ENCODE measurements at places on chromosomes 5 and 9.

GRCh38 chr5:136985785-136986475 lies 513.2 kb downstream of the SPOCK1 start:
- no peak for DNase-seq

DNA sequence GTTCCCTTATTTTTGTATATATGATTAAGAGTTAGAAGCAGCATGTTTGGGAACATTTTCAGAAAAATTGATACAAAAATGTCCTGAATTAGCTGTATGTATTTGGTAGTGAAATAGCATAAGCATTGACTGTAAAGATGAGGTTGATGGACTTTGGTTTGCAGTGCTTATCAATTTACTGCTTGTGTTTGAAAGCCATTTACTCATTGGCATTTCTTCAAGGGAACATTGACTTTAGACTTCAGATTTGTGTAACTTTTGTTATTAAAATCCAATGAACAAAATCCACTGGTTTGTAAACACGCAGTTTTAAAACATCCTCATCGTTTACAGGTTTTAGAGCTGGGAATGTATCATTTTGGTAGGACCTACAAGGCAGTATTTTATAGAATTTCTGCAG lies 61.3 kb downstream of the KDM4C start:
- DNase-seq, result no peak

DNA sequence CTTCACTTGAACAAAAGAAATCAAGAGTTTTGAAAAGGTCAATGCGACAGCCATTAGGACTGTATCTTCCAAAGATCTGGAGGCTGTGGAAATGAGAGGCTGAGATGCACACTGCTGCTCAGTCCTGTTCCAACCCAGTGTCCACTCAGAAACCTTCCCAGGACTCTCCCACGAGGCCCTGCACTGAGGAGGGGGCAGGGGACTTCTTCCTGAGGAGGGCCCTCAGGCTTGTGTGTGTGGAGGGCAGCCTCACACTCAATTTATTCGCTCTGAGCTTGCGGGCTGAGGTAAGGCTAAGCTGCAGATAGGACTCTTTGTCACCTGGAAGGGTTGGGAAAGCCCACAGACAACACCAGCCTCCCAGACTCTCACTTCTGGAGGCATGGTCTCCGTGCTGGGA lies 69.6 kb upstream of the ROR2 start:
- no peak for DNase-seq

- no peak for DNase-seq
Measured at GRCh38 chr9:130128733-130129431, 43.3 kb upstream of the NCS1 start.

DNA sequence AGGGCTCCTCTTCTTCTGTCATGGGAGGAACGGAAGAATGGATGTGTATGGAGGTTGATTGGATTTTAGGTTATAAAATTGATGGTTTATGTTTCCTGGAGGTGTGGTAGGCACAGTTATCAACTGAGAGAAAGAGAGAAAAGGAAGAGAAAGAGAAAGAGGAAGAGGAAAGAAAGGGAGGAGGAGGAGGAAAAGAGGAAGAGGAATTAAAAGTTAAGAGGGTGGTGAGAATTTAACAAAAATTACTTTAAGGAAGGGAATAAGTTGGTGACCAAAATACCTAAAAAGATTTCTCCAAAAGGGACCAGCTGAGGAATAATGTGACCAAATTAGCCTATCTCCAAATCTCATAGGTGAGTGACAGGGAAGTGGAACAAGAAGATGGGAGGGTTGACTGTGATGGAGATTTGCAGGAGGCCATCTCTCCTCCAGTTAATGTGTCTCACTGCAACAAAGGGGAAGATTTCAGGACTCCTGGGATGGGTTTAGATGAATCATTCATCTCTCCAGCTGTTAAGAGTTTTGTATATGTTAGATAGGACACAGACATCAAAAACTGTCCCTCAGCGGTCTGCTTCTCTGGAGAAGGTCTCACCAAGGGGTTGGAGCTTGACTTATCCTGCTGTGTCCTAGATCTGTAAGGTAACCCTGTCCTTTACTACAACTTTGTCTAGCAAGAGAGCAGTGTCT lies 76.0 kb upstream of the TMC1 start:
- no peak for DNase-seq

- no peak for DNase-seq
Measured at GRCh38 chr5:180140571-180140970, 68.4 kb downstream of the RASGEF1C start.

DNA sequence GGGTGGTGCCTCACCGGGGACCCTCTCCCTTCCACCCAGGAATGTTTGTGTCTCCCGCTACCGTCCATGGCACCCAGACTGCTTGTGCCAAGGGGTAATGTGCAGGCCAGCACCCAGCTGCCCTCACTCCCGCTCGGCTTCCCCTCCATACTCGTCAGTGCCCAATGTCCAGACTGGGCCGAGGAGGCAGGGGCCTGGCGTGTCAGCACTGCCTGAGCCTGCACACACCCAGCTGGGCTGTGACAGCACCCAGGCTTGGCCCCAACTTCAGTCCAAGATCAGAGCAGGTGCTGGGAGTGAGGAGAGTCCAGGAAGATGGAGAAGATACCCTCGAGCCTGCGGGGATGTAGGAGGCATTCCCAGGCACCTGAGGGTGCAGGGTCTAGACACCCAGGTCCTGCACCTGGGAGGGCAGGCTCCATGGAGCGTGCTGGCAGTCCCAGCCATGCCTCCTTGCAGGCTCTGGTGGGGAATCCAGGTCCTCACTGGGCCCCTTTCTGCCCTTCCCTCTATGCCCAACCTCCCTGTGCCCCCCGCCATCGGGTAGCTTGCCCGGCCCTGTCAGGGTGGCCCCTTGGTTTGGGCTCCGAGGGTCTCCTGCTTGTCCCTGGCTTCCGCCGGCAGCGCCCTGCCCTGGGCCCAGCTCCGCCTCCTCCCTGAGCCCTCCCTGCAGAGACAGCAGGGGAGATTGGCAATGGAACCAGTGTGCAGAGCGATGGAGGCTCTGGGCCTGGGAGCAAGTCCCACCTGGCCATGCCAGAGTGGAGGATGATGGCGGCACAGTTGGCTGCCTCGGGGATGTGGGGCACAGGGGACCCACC lies 250.8 kb upstream of the EDIL3 start:
- no peak for DNase-seq

DNA sequence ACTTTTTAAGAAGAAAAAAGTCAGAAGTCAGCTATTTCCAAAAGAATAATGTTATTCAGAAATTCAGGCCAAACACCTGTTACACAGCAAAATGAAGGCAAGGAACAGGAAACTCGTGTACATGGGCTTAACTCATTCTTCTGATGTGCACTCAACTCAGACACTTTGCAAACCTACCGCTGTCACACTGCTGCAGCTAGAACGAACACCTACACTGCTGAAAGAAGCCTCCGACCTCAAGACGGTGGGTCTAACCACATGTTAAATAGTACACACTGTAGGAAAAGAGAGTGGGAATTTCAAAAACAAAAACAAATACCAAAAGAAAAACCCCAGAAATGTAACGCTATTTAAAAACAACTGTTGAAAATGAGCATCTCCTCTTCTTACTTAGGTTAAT lies 384.5 kb downstream of the IRX1 start:
- DNase-seq, result no peak

DNA sequence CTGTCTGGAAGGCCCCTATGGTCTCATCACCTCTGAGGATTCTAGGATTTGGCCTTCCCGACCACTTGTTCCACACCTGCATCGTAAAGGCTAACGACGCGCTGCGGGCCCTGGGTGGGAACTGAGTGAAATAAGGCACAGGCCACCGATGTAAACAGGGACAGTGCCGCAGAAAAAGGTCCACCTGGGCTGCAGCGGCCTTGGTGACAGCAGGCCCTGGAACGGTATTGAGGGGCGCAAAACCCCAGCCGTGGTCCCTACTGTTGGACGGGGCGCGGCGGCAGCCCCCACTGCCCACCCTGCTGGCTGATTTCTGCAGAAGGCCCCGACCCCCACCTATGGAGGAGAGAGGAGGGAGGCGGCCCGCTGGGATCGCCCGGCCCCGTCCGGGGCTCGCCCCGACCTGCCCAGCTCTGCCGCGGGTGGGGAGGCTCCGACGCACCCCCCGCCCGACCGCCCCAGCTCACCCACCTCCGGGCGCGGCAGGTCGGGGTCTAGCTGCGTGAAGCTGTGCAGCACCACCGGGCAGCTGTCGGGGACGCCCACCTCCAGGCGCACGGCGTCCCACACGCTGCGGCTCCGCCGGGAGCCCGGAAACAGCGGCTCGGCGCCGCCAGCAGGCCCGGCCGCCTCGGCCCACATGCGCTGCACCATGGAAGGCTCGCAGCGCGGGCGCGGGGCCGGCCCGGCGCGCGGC lies 391 bp downstream of the RALGDS start:
- peak; percentile 46 for DNase-seq

DNA sequence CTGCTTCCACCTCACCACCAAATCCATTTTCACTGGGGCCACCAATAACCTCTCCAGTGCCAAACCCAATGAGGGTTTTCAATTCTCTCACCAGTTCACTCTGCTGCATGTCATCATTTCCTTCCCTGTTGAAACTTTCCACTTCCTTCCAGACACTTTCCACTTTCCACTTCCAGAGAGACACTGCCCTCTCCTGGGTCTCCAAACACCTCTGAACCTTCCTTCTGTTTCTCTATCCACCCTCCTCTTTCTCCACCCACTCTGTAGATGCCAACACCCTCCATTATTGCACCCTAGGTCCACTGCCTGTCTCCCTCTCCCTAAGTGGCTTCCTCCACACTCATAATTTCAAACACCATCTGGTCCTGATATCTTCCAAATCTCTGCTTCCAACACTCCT lies 39.6 kb downstream of the PDE6A start:
- DNase-seq, result no peak

GRCh38 chr9:89387197-89387849 lies 69.0 kb downstream of the SECISBP2 start:
- no peak for DNase-seq

DNA sequence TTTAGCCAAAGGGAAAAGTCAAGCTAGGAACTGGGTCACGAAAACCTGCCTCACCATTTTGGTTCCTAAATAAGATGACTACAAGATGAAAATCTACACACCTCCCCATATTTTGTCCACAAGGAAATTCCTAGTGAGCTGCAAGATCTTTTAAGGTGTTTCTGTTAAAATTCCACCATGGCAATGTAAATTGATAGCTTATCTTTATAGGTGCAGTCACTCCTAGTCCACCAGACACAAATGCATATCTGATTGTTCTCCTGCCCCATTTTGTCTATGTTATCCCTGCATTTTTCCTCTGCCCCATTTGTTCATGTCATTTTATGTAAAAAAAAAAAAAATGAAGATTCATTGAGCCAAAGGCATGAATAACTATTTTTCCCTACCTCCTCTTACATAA lies 41.1 kb upstream of the SELENOP start:
- DNase-seq, result no peak

DNA sequence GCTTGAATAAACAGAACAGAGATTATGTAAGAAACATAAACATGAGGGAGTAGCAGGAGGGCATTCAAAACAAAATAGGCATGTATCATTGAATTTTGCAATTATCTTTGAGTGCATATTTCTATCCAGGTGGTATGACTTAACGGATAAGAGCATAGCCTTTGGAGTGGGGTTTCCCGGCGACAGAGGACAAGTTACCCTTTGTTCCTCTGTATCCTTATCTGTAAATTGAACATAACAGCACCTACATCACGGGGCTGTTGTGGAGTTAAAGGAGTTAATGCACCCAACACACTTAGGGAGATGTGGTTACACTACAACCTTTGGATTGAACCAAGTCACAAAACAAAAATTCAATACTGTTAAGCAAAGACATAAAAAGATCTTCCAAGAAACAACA lies 314.6 kb upstream of the KIF2A start:
- no peak for DNase-seq

- peak; percentile 26 for DNase-seq
Measured at GRCh38 chr9:105218673-105219072, 25.8 kb upstream of the SLC44A1 start.

- DNase-seq, result no peak
Measured at GRCh38 chr5:175219366-175219765, 224.6 kb downstream of the DRD1 start.

DNA sequence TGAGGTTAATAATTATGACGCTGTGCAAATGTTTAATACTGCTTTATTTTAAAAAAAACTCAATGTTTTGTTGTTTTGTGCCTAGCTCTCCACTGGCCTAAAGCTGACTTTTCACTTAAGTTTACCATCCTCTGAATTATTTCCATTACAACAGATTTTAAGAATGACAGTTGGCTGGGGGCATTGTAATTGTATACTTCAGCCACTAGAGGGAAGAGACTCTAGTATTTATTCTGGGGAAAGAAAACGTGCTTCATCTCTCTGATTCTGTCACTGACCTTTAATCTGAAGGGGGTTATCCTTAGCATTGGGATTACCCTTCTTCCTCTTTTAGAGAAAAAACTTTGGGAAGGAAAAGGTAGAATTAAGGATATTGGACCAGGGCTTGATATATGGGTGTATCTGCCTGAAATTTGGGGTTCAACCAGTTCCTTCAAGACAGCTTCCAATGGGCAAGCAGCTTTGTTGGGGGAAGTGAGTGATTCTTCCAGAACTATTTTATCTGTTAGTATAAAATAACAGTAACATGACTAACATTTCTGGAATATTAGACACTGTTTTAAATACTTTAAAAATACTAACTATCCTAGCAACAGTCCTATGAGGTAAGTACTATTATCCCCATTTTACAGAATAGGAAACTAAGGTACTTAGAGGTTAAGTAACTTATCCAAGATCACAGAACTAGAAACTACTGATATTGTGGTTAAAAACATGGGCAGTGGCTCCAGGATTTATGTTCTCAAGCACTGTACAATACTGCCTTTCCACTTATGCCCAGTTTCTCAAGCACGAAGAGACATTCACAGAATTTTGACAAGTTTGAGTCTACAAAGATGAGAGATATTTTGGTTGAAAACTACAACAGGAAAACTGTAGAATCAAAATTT lies 208.4 kb downstream of the CD180 start:
- DNase-seq, result peak; percentile 18

DNA sequence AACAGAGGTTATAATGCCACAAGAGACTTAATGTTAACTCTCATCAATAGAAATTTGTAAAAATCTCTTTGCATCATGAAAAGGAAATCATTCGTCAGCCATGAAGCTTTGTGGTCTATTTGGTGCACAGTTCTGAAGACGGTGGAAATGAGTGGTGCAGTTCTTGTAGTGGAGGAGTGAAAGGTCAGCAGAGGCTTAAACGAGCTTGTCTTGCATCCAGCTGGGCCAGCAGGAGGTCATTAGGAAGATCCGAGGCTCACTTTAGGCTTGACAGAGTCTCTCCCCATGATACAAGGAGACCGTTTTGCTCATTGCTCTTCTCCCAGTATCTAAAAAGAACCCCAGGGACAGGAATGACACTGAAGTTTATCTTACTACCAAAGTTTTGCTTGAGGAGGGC lies 440.8 kb downstream of the BNC2 start:
- DNase-seq, result no peak

- DNase-seq, result no peak
Measured at GRCh38 chr5:77744116-77744515, 32.0 kb downstream of the TBCA start.

DNA sequence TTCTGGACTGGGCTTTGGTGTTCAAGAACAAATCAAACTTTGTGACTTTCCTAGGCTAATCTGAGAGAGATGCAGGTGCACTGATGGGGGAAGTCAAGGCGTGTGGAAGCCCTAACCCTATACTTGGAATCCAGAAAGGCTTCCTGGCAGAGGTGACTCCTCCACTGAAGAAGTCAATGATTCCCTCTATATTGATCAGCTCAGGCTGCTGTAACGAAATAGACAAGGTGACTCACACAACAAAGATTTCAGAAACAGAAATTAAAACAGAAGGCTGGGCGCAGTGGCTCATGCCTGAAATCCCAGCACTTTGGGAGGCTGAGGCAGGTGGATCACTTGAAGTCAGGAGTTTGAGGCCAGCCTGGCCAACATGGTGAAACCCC lies 69.6 kb upstream of the GGTA1 start:
- no peak for DNase-seq

Measured in NCI-H1092 treated with DMSO at 0.1 percent for 48 hours (cell line).